Upper lobe of left lung (tissue), 6 donors: ENCODE measurements at places on chromosomes 4 and X.

DNA sequence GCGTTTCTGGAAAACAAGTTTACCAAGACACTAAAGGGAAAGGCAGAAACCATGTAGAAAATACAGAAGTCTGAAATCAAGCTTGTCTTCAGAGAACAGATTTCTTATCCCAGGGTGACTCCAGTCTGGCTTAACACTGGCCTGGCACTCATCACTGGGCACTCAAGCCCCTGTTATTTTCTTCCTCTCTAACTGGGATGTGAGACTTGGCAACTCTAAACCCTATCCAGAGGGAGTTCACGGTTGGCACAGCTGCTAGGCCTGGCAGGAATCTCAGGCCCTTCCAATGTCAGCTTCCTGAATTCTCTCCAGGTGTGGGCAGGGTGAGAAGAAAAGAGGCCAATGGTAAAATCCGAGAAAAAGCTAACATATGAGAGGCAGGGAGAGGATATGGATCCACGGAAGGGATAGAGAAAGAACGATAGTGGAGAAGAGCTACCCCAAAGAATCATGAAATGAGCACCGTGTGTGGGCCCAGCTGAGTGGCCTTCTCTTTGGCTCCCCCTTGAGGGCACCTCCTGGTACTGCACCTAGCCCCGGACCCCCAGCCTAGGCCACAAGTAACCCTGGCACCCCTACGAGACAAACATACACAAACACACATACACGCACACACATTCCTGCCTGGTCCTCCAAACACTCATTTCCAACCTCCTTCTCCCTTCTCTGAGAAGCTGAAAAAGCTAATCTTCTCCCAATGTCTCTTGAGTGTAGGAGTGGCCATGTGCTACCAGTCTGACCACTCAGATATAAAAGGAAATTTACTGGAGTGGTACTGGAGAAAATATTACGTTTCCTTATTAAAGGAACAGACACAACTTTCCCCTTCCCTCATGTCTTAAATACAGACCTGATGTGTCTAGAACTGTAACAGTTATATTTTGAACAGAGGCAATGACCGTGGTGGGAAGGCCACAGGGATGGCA lies 16.6 kb upstream of the PTCHD1 start:
- DNase-seq: no peak

GRCh38 chrX:135977611-135978010 lies 3.8 kb upstream of the MMGT1 start:
- DNase-seq: no peak

DNA sequence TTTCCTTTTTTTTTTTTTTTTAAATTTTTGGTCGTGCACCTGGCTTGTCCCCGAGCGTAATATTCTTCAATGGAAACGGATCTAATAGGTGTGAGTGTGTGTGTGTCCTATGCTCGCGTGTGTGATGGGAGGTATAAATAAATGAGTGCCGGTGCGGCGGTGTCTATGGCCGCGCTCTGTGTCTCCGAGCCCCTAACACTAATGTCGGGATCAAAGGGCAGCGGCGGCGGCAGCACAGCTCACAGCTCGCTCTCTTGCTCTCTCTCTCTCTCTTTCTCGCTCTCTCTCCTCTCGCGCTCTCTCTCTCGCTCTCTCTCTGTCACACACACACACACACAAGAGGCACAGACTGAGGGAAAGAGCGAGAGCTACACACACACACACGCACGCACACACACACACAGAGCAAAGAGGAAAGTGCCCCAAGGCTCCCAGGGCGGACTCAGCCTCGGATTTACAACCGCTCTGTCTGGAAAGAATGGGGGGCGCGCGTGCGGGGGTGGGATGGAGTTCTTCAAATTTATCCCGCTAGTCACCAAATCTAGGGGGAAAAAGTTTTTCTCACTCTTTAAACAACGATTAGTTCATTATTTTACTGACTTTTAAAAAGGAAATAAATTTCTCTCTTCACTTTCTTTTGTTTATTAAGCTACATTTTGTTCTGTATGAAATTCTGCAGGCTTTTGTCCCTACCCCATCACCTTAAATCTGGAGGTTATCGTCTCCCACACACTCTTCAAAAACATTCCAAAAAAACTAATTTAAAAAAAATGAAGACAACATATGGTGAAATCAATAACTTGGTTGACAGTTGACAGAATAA lies at the start of gene ZNF827:
Gene ZNF827 (minus strand): TSS at position 206 of the 823 bp plus-strand sequence. CDS start 416 bp downstream, outside the sequence.
- DNase-seq: peak; percentile 57

DNA sequence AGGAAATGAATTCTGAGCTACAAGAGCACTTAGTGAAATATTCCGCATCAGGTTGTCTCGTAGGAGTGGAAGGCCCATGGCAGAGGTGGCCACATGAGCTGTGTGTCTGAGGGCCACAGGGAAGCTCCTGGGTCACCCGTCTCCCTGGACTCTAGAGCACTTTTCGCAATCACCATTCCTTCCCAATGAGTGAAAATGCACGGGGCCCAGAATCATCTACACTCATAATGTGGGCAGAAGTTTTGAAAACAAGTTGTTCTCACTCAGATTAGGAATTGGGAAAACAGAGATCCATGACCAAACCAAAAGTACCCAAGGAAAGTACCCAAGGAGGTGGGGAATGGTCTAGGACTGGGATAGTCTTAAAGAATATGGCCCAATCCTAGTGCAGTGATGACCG lies 94.4 kb downstream of the SCD5 start:
- DNase-seq: no peak
